ENCODE measurements at places on chromosomes 4 and X.
A peak's percentile ranks its signal among the peaks of the same experiment; 100 is the strongest.

- no peak for DNase-seq
Measured at GRCh38 chr4:159413306-159413943, 310.5 kb downstream of the RAPGEF2 start.

- DNase-seq, result no peak
Measured at GRCh38 chr4:105714932-105715331, 6.3 kb downstream of the GSTCD start.

DNA sequence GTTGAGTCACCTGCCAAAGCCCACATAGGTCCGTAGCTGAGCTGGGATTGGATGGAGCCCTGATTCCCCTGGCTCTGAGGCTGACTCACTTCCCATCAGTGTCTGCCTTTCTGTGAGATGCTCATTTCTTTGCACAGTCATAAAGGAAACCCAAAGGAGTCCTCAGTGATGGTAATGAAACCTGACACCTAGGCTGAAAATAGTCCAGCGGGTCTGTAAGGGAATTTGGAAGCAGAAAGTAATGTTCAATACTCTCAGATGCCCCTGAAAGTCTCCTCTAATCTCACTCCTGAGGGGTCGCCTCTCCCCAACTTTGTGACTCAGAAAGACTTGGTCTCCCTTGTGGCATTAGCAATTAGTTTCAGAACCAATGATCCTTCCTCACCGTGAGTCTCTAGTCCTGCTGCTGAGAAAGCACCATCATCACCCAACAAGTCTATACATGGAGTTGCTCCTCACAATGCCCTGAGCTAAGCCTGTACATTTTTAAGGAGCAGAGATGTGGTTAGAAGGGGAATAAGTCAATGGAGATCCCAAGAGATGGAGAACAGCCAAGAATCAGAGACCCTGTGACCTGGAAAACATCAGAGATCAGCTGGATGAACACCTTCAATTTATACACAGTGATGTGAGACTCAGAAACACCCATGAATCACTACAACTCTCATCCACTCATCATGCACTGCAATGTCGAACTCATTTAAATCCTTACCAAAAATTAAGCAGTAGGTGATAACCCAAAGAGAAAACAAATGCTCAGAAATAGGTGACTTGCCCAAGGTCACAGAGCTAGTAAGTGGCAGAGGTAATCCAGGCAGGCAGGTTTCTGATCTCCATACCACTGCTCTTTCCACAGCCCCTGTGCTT is 219.0 kb upstream of the CPEB2 start:
- no peak for DNase-seq

DNA sequence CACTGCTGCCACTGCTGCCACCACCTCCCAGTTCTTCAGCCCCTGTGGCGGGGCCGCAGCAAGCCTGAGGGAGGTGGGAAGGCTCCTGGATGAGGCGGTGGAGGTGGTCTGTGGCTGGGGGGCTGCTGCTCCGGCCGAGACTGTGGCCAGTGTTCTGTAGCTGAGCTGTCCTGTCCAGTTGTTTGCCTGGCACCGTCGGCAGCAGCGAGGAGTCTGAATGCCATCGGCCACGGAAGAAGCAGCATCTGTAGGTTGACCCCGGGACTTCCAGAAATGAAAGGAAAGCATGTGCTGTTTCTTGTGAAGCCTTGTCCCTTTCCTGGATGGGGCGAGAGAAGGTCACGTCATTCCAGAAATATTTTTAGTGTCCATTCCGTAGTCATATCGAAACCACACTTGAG is 3.3 kb downstream of the C4orf54 start:
- DNase-seq, result no peak

DNA sequence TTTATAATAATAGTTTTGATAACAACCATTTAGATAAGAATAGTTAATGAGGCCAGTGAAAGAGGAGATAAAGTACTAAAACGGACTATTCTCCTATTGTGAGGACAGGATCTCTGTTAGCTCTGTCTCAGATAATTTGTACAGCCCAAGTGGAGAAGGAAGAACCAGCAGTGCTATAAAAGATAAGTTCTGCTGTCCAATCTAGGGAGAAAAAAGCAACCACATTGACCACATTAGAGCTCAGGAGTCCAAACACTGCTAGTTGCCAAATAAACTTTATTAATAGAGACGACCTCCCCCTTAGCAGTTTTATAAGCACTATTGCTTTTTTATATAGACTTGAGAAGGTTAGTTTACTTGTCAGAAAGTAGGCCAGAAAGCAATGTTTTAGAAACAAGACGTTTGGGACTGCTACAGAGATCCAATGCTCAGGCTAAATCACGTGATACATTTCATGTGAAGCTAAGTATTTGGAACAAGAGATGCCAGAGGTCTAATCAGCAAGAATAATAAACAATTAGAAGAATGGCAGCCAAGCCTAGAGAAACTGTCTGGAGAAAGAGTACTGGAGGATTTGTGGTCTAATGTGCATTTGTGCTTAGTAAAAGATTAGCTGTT is 15.9 kb downstream of the IL15 start:
- DNase-seq, result no peak

DNA sequence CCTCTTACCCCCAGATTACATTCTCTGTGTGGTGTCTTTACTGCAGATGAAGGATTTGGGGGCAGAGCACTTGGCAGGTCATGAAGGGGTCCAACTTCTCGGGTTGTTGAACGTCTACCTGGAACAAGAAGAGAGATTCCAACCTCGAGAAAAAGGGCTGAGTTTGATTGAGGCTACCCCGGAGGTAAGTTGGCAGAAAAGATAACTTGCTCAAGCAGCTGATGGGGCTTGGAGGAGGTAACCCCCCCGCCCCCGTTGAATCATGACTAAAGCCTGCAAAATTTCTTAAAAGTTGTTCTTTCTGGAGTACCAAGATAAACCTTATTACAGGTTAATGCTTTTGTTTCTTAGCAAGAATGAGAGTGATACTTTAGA is 1.5 kb downstream of the CCNG2 start:
- DNase-seq, result no peak

DNA sequence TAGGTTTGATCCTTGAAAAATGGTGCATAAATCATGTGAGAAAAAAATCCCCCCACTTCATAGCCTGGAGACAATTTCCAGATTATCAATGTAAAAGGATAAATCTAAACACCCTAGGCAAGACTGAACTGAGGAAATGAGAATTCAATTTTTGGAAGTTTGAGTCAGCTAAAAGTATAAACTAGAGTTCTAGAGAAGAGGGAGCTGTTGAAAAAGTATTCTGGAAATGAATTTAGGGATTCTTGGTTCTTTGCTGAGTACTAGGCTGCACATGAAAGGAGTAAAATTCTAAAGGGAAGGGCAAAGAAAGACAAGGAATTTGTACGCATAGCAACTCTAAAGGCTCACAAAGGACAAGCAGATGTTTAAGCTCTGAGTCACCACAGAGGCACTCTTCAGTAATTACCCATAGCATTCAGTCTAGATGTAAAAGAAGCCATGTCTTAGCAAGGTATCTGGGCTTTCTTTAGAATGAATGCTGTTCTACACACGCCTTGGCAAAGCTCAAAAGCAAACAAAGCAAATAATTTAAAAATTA is 896.5 kb downstream of the PDHA2 start:
- DNase-seq, result peak; percentile 35

DNA sequence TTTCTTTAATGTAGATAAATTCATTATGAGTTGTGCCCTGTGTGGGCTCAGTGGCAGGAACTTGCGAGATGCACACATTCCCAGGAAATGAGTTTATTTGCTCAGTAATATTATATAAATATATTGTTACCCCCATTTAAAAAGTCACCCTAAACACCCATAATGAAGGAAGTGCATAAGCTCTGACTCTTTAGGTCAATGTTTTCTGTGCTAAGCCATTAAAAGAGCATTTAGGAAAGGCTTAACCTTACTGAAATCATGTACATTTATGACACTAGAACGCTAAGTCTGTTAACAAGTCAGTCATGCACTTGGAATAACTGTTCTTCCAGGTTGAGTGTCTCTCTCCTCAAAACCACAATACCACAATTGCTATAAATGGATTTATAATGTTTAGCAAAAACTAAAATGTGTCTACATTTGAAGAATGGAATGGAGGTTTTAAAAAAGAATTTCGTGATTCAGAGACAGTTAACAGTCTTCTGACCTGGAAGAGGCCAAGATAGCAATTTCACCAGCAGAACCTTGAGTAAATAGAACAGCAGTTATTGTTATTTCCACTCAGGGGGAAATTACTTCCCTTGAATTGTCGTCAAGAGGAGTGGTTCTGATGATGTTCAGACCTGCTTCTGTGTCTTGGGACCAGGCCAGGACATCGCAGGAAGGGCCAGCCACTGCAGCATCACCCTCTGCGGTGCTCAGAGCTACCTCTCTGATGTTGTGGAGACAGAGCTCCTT is 91.1 kb upstream of the VEGFC start:
- DNase-seq, result no peak

DNA sequence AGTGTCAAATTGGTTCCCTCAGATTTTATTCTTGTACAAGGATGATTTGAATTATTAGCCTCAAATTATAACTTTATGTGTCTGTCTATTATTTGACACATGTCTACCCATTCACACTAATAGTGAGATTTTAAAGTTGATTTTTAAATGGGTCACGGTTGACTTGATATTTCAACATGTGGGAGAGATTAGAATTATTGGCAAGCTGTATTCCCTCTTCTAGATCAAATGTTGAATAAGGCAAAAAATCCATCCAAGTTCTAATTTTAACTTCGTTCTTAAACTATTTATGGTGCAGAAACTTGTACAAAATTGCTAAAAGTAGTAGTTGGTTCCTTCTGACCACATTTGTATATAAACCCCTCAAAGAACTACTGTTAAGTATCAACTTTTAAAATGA is 1498.0 kb downstream of the STIM2 start:
- no peak for DNase-seq

DNA sequence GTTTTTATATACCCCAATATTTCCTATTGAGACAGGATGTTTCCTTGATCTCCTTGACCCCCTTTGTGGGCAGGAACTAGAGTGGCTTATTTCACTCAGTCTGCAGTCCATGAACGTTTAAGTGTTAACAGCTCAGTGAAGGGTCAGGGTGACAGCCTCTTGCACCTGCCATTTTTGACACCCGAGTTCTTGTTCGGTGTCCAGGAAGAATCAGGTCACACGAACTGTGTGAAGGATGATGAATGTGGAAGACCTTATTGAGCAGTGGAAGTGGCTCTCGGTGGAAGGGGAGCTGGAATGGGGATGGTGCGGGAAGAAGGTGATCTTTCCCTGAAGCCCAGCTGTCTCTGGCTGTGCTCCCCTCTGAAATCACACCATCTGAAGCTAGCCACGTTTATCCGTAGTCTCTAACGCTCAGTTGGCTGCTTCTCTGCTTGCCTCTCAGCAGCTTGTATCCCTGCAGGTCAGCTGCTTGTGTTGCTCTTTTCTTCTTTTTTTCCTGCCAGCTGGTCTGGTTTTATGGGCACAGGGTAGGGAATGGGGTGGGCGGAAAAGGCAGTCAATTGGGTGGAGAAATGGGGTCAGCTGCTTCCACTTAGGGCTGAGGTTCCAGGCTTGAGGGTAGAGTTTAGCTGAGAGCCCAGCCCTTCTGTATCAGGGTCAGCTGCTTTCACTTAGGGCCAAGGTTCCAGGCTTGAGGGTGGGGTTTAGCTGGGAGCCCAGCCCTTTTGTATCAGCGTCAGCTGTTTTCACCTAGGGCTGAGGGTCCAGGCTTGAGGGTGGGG is 29.0 kb upstream of the CCNG2 start:
- no peak for DNase-seq

DNA sequence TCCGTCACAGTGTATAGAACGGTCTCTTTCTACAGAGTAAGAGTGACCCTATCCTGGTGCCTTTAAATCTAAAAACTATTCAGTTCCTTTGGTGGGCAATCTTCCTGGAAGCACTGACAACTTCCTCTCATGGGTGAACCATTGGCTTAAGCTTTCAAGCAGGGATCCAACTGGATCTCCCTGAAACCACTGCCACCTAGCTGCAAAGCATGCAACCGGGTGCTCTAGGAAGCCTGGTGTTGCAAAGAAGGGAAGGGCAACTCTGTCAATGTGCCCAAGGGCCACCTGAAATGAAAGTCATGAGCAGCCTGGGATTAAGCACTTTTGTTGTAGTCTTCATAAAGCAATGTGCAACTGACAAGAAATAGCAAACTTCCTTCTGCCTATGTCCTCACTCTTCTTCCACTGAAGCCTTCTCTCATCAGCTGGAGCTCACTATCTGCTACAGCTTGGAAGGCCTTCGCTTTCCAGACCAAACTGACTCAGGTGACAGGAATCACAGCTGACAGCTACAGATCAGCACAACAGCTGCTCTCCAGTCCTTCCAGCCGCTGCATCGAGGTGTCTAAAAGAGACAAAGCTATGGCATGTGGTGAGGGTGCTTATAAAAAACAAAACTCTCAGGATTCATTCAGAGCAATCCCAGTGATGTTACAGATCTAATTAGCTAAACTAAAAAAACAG is 46.1 kb downstream of the SETD7 start:
- DNase-seq, result no peak

GRCh38 chr4:147944670-147945260 is 212.9 kb downstream of the ARHGAP10 start:
- no peak for DNase-seq

GRCh38 chr4:98864560-98864959 is 64.4 kb downstream of the EIF4E start:
- no peak for DNase-seq

DNA sequence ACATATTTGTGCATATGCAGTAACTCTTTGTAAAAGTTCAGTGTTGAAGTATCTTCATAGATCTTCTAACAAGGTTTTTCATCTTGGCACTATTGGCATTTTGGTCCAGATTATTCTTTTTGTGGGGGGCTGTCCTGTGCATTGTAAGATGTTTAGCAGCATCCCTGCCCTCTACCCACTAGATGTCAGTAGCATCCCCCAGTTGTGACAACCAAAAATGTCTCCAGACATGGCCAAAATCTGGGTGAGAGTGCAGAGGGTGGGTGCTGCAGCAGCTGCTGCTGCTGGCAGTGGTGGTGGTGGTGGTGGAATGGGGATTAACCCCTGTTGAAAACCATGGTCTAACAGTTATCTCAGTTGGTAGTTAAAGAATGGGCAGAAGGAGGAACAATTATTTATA is 370.0 kb downstream of the GPAT3 start:
- no peak for DNase-seq

Measured in SK-N-MC (cell line).